ENCODE measurements at places on chromosomes 12 and 14. TPM values are rescaled to one million over a fixed set of nuclear protein-coding genes. Genes with fewer than 3 reads are reported as not detected.

AKAP3 gene
- total RNA-seq = 0.93 TPM

GPR162 gene
- total RNA-seq = 0.18 TPM

A2M gene
- total RNA-seq = not detected

FSCB gene
- not detected for total RNA-seq

GLIPR1L1 gene
- total RNA-seq = not detected

GPR84 gene
- total RNA-seq = 0.39 TPM

PRKAG1 gene
- total RNA-seq = 73.8 TPM

RNASE3 gene
- total RNA-seq = not detected

PZP gene
- total RNA-seq = not detected

CCDC177 gene
- not detected for total RNA-seq

SDR9C7 gene
- total RNA-seq = not detected

PRIMA1 gene
- not detected for total RNA-seq

EFS gene
- not detected for total RNA-seq

CRY1 gene
- total RNA-seq = 11.8 TPM

MAP3K9 gene
- 5.7 TPM for total RNA-seq

YY1 gene
- 101 TPM for total RNA-seq

R3HDM2 gene
- 67.2 TPM for total RNA-seq

KRT81 gene
- 0.11 TPM for total RNA-seq

SERPINA10 gene
- not detected for total RNA-seq

IGFBP6 gene
- 0.48 TPM for total RNA-seq

DHRS1 gene
- 20.7 TPM for total RNA-seq

PLCZ1 gene
- total RNA-seq = not detected

BCAT1 gene
- total RNA-seq = 10.5 TPM

C12orf56 gene
- 0.16 TPM for total RNA-seq

KRT74 gene
- not detected for total RNA-seq

PLEKHD1 gene
- total RNA-seq = 0.16 TPM

BBOF1 gene
- 0.75 TPM for total RNA-seq

LGR5 gene
- total RNA-seq = not detected

SLC24A4 gene
- not detected for total RNA-seq

PRICKLE1 gene
- total RNA-seq = 0.61 TPM

RXYLT1 gene
- 16.8 TPM for total RNA-seq

LRIG3 gene
- total RNA-seq = 0.05 TPM

HPD gene
- total RNA-seq = not detected

PLEK2 gene
- total RNA-seq = 0.18 TPM

RNASE2 gene
- total RNA-seq = not detected

TAS2R9 gene
- not detected for total RNA-seq

MUCL1 gene
- not detected for total RNA-seq

CPNE6 gene
- not detected for total RNA-seq

CFAP54 gene
- total RNA-seq = 0.30 TPM

SERPINA5 gene
- total RNA-seq = not detected

TSPAN19 gene
- total RNA-seq = not detected

ADAMTS20 gene
- not detected for total RNA-seq

SYT1 gene
- total RNA-seq = not detected

KCNH3 gene
- total RNA-seq = 1.2 TPM

MYF6 gene
- total RNA-seq = not detected

TRIM9 gene
- total RNA-seq = 0.18 TPM

RERG gene
- not detected for total RNA-seq

KRT78 gene
- total RNA-seq = not detected

FOXA1 gene
- not detected for total RNA-seq

KRT3 gene
- not detected for total RNA-seq

ARL1 gene
- 56.6 TPM for total RNA-seq

SALL2 gene
- total RNA-seq = 2.2 TPM

CLEC6A gene
- not detected for total RNA-seq

TCL1B gene
- total RNA-seq = not detected

TTC9 gene
- total RNA-seq = 13.1 TPM

All from T-helper 2 cell treated with Interferon-gamma antibody and Interleukin-4, amounts not matched to agents 100 ng/mL and 5 ng/mL, for 36 hours (primary cell).